ENCODE measurements at places on chromosomes 12 and 14.

DNA sequence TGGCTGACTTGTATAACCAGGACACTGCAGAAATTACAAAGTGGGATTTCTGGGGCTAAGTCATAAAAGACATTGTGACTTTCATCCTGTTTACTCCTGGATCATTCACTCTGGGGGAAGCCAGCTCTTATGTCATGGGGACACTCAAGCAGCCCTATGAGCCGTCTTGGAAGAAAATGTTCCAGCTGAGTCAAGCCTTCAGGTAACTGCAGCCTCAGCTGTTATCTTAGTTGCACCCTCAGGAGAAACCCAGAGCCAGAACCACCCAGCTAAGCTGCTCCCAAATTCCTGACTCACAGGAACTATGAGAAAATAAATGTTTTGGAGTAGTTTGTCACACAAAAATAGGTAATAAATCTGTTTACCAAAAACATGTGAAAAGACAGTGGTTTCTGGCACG lies 43.1 kb upstream of the GXYLT1 start:
- no peak for DNase-seq

DNA sequence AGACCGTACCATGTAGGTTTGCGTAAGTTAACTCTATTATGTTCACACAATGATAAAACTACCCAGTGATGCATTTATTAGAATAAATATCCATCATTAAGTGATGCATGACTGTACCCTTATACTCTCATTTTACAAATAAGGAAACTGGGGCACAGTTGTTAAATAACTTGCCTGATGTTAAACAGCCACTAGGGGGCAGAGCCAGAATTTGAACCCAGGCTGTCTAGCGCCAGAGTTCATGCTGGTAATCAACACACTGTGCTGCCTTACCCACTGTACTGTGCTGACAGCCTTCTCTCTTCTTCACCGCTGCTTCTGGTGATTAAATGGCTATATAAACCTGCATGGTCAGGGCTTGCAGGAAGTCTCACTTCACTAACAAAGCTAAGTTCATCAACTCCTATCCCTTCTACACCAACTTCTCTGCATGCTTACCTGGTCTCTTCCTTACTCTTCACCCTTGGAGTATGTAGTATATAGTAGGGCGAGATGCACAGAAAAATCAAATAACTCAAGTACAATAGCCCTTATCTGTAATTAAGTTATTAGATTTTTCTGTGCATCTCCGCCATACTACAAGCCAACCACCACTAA lies 43.6 kb upstream of the APPL2 start:
- DNase-seq: no peak

GRCh38 chr12:6708960-6709394 lies 8.4 kb upstream of the PIANP start:
- DNase-seq: no peak

DNA sequence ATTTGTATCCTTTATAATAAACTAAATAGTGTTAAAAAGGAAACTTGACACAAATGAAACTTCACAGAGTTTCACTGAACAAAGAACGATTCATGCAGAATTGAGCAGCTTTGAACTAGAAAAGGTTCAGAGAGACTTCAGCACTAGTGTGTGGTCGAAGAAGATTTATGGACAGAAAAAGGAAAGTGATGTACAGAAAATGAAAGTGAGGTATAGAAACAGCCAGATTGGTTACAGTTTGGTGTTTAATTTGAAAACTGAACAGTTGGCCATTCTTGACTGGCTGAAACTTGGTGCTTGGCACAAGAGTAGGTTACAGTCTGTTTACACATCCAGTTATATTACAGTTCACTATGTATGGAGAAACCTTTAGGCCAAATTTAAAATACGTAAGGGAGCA lies 207.1 kb downstream of the GALC start:
- DNase-seq: no peak

DNA sequence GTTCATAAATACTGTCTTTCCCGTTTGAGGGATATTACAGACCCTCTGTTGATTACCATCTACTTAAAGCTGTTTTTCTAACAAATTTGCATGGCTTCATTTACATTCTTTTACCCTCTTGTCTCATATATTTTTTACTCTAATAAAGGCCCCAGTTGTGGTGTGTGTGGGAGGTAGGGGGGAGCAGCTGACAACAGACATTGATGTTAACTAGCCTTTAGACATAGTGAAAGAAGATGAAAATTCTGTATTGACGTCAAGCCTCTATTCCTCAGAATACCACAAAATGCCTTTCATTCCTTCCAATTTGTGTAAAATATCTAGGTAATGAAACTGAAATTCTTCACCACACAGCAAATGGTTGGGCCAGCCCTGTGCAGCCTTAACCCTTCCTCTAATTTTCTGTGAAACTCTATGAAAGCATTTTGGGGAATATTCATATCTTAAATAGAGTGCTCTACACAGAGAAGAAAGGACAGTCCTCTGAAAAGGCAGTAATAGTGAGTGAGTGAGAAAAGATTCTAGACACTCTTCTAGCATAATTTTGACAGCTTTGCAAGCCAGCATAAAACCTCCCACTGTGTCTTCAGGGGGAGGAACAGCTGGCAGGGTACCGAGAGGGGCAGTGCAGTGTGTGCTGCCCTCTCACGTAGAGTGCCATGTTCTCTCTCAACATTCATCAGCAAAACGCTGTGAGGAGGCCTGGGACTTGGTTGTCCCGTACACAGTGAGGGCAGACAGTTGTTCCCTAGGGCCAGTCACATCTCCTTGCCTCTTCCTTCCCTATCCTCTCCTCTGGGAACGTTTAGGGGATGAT lies 20.1 kb upstream of the CERS5 start:
- no peak for DNase-seq

- DNase-seq: no peak
These were observed 32.9 kb downstream of the TCHP start for GRCh38 chr12:109932878-109933503.

DNA sequence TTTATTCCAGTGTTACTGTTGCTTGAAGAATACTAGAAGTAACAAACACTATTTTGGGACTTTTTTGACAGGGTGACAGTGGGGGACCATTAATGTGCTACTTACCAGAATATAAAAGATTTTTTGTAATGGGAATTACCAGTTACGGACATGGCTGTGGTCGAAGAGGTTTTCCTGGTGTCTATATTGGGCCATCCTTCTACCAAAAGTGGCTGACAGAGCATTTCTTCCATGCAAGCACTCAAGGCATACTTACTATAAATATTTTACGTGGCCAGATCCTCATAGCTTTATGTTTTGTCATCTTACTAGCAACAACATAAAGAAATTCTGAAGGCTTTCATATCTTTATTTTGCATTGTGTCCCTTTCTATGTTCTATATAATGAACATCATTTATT lies 44.5 kb downstream of the TMPRSS12 start:
- DNase-seq: no peak

- DNase-seq: no peak
These were observed 17.5 kb downstream of the GSTZ1 start for GRCh38 chr14:77338302-77338701.

GRCh38 chr12:107320929-107321631 lies 227.7 kb upstream of the CRY1 start:
- peak; percentile 59 for DNase-seq

- no peak for DNase-seq
These were observed 197.0 kb upstream of the EEA1 start for GRCh38 chr12:93126069-93126474.

DNA sequence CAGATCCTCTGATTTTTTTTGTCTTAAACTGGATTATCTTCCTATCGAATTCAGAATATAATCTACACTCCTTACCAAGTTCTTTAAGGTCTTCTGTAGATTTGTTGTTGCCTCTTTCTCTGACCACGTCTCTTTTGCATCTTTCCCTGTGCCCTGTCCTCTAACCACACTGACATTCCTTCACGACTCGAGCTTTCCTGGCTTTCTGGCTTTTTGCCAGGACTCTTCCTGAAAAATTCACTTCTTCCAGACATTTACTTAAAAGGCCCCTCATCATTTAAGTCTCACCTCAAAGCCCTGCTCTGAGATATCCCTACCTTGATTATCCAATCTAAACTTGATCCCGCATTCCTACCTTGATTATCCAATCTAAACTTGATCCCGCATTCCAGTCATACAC lies 422.3 kb upstream of the DCN start:
- no peak for DNase-seq

GRCh38 chr14:69287098-69288010 lies 27.4 kb downstream of the GALNT16 start:
- no peak for DNase-seq

DNA sequence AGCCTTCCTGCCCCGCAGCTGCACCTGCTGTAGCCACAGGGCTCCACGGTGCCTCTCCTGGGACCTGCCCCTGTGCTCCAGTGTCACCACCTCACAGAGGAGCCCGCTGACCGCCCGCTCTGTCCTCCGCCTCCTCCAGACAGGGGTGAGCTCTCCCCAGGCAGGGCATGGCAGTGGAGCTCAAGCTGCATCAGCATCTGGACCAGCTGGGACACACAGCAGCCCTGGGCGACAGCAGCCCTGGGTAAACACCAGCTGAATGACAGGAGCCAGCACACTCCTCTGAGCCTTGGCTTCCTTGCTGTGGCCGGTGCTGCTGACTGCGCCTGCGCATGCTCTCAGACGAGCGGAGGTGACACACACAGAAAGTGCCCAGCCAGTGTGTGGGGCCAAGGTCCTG lies 22.0 kb downstream of the CHGA start:
- DNase-seq: no peak

DNA sequence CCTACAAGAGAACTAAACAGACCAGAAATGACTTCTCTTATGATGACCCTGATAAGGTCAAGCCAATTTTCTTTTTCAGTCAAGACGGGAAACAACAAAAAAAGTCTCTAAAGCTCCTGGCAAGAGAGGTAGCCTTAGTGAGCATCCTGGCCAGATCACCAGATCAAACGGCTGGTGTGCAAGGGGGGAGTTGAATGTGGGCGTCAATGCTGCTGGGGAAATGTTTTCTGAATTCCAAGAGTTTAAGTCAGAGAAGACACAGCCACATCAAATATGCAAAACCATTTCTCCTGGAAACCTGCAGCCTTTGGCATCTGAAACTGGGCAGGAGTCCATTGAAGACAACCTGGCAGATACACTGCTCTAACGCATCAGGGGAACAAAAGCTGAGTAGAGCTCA lies 16.0 kb upstream of the SELPLG start:
- no peak for DNase-seq

DNA sequence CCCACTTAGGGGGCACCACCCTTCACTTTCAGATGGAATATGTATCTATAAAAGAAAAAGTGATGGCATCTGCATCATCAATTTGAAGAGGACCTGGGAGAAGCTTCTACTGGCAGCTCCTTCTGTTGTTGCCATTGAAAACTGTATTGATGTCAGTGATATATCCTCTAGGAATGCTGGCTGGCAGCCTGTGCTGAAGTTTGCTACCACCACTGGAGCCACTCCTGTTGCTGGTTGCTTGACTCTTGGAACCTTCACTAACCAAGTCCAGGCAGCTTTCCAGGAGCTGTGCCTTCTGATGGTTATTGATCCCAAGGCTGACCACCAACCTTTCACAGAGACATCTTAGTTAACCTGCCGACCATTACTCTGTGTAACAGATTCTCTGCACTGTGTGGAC lies 44.7 kb downstream of the RIMKLB start:
- no peak for DNase-seq

DNA sequence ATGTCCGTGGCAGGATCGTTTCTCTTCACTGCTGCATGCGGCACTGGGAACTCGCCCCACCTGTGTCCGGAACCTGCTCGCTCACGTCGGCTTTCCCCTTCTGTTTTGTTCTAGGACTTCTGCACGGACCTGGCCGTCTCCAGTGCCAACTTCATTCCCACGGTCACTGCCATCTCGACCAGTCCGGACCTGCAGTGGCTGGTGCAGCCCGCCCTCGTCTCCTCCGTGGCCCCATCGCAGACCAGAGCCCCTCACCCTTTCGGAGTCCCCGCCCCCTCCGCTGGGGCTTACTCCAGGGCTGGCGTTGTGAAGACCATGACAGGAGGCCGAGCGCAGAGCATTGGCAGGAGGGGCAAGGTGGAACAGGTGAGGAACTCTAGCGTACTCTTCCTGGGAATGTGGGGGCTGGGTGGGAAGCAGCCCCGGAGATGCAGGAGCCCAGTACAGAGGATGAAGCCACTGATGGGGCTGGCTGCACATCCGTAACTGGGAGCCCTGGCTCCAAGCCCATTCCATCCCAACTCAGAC lies 1.2 kb downstream of the FOS start:
- no peak for DNase-seq

DNA sequence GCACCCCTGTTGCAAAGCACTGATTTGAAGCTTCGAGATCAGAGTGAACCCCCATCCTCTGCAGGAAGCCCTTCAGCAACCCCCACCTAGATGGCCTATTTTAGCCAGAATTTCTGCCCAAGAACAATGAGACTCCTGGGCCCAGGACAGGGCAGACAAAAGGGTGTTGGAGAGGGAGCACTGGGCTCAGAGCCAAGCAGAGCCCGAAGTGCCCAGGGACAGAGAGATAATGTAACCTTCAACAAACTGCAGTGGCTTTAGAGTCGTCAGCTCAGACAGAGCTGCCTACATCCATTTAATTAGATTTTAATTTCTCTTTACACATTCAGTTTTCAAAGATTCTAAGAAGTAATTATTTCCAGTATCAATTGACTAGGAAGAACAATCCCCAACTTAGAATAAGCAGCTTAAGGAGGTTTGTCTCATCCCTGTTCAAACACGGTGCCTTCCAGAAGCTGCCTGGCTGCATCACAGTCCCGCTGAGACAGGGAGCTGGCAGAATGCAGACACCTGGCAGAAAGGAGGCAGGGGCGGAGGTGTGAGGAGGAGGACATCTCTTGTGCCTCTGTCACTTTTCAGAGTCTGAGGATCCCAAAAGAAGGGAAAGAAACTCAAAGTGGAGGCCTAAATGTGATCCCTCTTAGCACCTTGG lies 504.9 kb upstream of the CCDC196 start:
- no peak for DNase-seq

DNA sequence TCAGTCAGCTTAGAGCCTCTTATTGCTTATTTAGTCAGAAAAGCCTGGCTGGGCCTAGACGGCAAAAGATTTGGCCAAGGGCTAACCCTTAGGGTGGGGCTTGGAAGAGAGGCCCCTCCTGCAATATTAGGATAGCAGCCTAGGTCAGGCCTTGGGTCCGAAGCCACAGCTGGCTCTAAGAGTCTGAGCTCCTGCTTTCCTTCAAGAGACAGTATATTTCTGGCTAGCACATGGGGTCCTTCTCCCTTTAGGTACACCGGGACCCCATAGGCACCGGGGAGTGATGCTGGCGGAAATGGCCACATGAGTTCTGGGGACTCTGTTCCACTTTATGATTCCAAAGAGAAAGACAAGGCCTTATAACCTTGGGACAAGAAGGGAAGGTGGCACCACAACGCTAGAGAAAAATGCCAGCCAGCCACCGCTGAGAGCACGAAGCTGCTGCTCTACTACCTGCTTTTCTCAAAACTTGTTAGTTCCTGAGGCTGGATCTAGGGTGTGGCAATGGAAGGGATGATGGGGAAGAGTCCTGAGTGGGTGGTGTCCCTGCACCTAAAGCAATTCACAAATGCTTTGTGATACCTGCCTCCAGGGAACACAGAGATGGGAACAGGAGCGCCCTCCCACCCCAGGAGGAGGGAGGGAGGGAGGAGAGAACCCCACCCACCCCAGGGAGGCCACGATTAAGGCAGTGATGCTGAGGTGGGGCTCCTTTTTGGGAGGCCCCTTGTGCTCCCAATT lies 3.1 kb upstream of the AVIL start:
- no peak for DNase-seq

Measured in effector CD4-positive, alpha-beta T cell (primary cell).